ENCODE measurements at places on chromosomes 3 and 15.

DNA sequence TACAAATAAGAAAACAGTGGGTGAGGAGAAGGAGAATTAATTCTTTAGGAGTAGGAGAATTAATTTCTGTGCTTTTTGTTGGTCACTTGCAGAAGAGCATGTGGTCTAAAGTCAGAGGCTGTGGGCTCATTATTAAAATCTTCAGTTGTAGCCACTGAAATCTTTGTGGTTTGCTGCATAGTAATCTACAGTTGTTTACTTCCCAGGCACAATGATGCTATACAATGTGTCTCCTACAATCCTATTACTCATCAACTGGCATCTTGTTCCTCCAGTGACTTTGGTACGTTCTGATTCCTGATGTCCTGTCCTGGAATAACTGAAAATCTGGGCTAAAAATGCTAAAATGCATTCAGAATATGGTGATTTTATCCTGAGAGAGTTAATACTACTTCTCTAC, 21.0 kb downstream of the IFT122 start:
- H3K27me3 ChIP-seq: no peaks in the 10 kb centered on the region
- peaks cover 16% of the 10 kb centered on the region for H3K36me3 ChIP-seq
- no peak overlapping the region for H3K27ac ChIP-seq
- DNase-seq: peak; percentile 23
- no peaks in the 10 kb centered on the region for H3K4me1 ChIP-seq

DNA sequence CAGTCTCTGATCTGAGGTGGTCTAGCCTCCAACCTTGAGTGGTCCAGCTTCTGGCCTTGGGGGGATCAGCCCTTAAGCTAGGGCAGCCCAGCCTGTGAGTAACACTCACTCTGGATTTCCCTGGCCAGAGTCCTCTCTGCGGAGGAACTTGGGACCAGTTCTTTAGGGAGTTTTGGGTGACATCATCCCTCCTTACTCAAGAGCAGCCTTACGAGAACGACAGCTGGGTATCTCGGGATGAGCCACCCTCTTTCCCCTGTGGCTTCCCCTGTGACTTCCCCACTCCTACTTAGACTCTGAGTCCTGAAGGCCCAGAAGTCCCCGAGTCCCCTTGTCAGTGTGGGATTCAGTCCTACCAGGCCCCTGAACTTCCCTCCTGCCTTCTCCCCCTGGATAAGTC, 10.2 kb upstream of the PLXND1 start:
- H3K27ac ChIP-seq: no peak overlapping the region
- H3K27me3 ChIP-seq: no peaks in the 10 kb centered on the region
- H3K36me3 ChIP-seq: no peaks in the 10 kb centered on the region
- H3K4me3 ChIP-seq: no peak overlapping the region
- no peaks in the 10 kb centered on the region for H3K4me1 ChIP-seq

DNA sequence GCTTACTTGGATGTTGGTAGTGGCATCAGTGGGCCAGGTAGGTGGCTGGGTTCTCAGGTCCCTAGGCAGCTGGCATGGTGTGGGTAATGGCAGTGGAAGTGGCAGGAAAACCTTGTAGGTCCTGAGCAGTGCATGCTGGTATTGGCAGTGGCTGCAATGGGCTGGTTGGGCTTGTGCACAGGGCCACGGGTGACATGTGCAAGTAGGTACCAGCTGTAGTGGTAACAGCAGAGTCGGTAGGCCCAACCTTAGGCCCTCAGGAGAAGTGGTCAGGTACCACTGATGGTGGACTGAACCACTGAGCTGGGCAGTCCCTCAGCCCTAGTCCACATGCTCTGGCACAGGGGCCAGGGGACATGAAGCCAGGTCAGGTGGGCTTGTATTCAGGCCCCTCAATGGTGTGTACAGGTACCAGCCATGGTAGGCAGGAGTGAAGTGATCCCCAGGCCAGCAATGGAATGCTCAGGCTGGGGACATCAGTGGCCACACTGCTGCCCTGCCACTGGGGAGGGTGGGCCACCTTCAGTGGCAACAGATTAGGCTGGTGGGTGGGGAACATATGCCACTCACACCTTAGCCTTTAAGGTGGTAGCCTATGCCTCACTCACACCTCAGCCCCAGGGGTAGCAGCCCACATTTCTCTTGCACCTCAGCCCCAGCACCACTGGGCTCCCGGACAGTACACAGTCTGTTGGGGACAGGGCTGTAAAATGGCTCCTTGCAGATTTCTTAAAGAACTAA, 118.1 kb downstream of the LRRK1 start:
- peaks cover 40% of the 10 kb centered on the region for H3K36me3 ChIP-seq
- H3K27ac ChIP-seq: no peak overlapping the region
- H3K4me1 ChIP-seq: peaks cover 6% of the 10 kb centered on the region
- H3K4me3 ChIP-seq: no peak overlapping the region

DNA sequence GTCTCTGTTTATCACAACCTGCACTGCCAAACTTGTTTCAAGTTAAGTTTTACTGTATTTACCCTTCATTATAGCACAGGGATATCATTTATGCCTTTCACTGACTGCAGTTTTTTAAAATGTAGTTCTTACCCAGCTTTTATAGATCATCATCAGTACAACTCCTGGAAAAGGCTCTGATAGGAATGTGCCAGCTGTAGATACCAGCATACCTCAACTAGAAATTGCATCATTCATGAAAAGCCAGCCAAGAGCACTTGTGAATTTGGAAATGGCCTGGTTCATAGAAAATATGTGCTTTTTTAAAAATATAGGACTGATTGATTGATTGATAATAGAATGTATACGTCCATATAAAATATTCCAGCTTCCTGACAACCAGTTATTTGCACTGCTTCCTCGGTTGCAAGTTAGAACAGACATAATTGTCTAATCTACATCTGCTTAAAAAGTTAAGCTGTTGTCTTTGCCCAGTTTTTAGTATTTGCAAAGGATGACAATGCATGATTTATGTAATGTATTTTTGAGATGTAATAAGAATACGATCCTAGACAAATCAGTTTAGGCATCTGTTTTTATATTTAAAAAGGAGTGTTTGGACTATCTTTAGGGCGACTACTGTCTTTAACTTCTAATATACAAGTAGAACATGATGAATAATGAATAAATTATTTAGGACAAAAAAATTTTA, 58.5 kb downstream of the DCUN1D1 start:
- no peaks in the 10 kb centered on the region for H3K27me3 ChIP-seq
- H3K4me1 ChIP-seq: peaks cover 11% of the 10 kb centered on the region
- peaks cover 4% of the 10 kb centered on the region for H3K36me3 ChIP-seq

DNA sequence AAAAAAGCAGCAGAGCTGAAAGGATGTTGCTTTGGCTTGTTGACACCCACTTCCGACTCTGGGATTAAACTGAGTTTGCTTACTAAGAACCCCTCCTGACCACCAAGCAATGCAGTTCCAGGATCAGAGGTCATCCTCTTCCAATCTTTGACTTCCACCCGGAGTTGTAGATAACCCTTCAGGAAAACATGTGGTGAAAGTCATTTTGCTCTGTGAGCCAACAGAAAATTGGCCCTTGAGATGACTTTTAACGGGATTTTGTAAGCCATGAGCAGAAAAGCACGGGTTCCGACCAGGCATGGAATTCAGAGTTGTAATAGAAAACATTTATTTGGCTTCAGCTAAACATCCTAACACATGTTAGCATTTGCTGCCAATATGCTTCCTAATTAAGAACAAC, 171.6 kb upstream of the NR2F2 start:
- no peak overlapping the region for H3K27ac ChIP-seq
- H3K4me3 ChIP-seq: no peak overlapping the region
- no peak for DNase-seq

GRCh38 chr3:48929358-48930035, 10.9 kb downstream of the ARIH2 start:
- H3K4me1 ChIP-seq: peaks cover 10% of the 10 kb centered on the region
- H3K27ac ChIP-seq: peak overlapping the region; percentile 43

- no peaks in the 10 kb centered on the region for H3K36me3 ChIP-seq
- H3K4me3 ChIP-seq: peak within 1 kb of the TSS; percentile 42
- peaks cover 3% of the 10 kb centered on the region for H3K27me3 ChIP-seq
Observed at GRCh38 chr15:63381301-63382204, at the start of gene CA12. Gene CA12 (minus strand): TSS chr15:63381846. CDS start chr15:63381720, 126 bp downstream.
